ENCODE measurements at places on chromosomes 2 and 18.

- DNase-seq: no peak
These were observed 753.0 kb downstream of the CNTNAP5 start for GRCh38 chr2:124778076-124778475.

DNA sequence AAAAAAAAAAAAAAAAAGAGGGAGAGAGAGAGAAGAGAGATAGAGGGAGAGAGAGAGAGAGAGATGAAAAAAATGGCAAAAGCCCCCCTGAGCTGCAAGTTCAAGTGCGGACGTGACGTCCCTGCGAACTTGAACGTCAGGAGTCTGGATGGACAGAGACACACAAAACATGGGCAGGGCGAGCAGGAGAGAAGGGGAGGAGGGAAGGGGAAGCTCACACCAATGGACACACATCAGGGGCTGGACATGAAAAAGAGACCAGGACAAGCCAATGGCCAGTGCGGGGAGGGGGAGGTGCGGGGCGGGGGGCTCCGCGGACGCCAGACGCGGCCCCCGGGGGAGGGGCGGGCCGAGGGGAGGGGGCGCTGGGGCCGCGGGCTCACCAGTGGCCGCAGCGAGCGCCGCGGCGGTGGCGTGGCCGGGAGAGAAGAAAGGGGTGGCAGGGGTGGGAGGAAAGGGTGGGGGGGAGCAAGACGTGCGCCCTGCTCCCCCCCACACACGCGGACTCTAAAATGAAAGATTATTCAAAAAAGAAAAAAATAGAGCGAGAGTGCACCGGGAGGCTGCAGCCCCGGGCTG is at the start of gene BCL11A:
Gene BCL11A, minus strand, starts transcription at position 160 of the 579 bp plus-strand sequence. CDS start 384 bp downstream, outside the sequence.
- DNase-seq: no peak

- DNase-seq: no peak
These were observed 135.6 kb upstream of the KLHL29 start for GRCh38 chr2:23249348-23249747.

GRCh38 chr2:161552015-161552414 is 72.2 kb upstream of the SLC4A10 start:
- no peak for DNase-seq

DNA sequence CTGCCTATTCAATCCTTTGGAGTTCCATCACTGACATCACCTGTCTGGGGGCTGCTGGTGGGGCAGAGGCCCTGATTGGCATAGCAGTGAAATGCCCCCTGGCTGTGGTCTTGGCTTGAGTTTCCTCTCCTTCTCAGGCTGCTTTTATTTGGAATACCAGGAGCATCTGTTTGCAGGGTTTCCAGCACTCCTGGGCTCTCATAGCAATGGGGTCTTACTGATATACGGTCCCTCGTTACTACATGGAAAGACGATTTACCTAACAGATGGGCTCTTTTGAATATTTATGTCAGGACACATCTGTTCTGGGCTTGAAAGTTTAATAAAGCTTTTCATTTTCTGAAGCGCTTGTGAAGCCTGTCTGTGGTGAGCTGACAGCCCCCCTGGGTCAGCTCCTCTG is 230.3 kb downstream of the SLC4A3 start:
- no peak for DNase-seq

DNA sequence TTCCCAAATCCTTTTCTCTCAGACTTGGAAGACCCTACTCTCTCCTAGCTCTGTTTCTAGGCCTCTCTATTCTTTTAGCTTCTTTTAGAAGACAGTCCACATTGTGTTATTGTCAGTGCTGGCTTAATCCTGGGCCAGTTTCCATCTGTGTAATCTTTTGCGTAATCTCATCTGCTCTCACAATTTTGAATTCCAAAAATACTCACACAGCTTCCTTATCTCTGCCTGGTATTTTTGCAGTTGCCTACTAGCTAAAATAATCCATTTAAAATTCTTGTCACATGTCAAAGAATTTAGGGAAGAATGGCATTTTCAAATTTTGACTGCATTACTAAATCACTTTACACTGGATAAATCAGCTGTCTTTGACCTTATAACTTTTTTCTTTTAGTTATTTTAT is 200.6 kb upstream of the MEX3C start:
- DNase-seq: no peak

DNA sequence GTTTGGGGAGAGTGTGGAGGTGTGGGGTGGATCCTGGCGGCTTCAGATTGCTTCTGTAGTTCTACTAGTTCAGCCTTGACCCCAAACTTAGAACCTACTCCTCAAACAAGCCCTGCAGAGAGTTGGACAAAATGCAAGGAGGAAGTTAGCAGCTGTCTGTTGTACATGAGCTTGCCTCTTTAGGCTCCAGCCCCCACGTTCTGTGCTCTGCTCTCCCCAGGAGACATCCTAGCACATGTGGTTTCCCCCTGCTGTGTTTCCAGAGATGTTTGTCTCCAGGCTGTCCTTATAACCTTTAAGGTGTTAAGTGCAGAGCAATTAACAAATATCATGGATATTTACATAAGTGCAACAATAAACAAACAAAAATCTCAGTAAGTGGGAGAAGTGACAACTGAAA is 111.1 kb downstream of the ACOXL start:
- no peak for DNase-seq

DNA sequence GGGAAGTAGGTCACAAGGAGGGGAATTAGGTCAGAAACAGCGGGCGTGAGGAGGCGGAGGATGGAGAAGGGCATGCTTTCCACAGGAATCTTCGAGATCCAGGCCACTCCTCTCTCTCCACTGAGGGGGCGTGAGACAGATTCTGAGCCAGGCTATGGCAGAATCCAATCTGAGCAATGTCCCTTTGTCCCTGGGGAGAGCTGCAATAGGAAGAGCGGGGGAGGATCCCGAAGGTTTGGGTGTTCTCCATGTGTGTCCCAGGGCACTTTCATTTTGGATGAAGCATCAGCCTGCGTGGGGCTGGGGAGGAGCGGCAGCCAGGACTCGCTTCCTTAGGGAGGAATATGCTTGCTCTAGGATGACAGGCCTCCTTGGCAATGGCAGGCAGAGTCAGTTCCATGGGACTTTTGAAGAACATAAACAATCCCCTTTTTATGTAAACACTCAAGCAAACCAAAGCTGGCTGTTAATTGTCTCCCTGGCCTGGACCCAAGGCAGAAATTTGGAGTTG is 84.0 kb downstream of the LIPG start:
- DNase-seq: no peak

DNA sequence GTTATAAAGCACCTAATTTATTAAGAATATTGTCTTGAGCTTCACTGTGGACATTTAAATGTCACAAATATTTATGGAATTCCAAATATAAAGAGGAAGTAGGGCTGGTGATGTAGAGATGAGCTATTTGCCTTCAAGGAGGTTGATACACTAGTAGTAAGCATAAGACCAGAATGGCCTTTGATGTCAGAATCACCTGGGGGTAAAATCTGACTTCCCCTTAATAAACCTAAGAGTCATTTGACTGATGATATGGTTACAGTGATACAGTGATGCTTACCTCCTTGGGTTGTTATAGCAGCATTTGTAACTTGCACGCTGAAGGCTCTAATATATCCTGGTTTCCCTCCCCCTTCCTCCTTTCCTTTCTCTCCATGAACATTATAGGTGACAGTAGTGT is 143.7 kb downstream of the CERS6 start:
- DNase-seq: no peak

DNA sequence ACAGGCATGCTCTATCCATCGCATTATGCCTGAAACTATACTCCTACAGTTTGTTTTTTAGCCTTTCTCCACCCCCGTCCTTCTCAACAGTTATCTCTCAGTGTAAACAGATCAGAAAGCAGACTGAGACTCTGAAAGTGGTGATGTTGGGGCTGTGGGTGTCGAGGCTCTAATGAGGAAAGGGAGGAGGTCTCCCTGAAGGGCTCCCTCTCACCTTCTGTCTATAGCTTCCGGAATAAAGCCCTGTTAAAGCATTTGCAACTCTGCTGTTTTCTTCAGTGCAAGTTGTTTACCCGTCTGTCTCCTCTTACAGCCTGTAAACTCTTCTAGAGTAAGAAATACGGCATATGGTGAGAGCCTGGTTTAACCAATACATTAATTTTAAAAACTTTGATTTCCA is 136.7 kb upstream of the SYT4 start:
- DNase-seq: no peak

- DNase-seq: no peak
These were observed 49.8 kb upstream of the LGALSL start for GRCh38 chr2:64404002-64404731.

- DNase-seq: no peak
These were observed 45.5 kb downstream of the FMNL2 start for GRCh38 chr2:152380261-152381055.

DNA sequence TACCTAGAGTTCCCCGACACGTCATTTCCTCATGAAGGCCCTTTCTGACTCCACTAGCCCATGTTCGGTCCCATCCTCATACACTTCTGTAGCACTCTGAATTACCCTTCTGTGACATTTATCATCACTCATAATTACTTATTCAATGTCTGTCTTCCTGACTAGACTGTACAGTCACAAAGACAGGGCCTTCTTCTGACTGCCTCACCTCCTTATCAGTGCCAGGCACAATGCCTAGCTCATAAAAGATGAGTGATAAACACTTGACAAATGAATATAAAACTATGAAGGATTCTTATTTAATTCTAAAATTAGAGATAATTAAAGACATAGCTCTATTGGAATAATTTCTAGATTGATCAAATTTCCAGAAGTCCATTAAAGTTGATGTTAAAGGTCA is 1.4 kb upstream of the UBXN4 start:
- no peak for DNase-seq

DNA sequence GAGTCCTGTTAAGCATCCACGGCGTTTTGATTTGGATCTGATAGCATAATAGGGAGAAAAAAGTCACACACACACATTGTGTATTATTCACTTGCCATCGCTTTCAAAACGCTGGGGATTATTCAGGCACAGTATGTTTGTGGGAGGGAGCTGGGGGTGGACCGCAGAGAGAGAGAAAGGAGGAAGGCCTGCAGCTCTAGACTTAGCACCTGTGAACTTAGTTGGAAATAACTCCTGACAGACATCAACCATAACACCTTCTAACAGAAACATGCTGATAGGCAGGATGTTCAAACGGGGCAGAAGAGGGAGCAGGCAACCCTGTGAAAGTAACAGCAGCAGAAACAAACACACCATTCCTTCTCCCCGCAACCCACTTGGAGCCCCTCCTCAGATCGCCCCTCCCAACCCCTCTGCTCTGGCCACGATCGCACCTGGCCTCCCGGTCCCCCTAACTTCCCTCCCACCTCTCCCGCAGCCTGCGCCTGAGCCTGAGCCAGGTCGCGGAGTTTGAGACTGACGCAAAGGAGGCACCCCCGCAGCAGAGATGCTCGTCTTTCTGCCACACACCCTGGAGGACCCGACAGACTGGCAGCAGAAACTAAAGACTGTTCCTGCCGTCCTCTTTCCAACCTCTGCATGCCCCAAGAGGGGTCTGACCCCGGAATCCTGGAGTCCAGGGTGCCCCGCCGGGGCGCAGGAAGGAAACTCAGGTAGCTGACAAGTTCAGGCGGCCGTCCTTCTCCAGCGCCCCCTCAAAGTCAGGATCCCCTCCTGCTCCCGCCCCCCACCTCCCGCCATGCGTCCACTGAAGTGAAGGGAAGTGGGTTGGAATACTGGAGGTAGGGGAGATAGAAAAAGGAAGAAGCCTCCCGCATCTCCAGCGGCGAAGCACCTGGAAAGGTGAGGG is 738 bp downstream of the CHST9 start:
- no peak for DNase-seq

DNA sequence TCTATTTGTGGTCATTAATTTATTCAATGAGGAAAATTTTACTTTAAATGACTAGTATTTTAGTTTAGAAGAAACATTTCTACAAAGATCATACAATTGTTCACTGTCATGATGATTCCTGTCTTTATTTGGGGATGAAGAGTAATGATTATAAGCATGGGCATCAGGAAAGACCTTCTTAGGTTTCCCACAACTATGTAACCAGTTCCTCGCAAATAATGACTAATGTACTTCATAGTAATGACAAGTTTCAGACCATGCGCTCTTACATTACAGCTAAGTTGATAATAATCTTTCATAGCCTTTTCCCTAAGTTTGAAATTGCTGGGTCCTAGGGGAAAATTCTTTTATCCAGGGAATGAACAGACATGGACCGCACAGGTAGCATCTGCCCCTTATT is 90.5 kb downstream of the MYO5B start:
- no peak for DNase-seq

DNA sequence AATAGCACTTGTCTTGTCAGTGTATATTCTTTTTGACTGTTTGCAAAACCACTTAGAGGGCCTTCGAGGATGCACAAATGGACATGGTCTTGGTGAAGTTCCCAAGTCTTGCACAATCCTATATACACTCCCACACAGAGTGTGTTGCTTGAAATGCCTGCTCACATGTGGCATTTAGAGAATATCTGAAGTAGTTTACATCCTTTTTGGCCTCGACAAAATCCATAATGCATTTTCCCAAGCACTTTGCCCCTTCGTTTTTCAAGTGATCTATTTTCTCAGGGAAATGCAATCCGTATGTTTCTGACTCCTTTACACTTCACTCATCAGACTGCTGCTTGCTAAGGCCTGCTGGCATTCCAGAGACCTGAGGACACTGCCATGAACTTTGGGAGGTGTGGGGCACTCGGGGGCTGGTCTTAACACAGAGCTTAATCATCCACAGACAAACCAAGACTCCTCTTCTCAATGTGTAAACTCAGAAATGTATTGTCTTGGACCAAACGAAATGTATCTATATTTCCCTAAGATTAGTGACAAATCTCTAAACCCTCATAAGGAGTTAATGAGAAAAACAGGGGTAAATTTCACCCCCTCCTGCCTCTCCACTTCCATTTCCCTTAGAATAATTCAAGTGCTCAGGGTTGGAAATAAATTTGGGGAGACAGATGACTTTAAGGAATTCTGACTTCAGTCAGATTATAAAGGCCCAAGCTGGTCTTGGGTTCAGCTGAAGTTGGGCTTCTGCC is 219.3 kb upstream of the APCDD1 start:
- no peak for DNase-seq

DNA sequence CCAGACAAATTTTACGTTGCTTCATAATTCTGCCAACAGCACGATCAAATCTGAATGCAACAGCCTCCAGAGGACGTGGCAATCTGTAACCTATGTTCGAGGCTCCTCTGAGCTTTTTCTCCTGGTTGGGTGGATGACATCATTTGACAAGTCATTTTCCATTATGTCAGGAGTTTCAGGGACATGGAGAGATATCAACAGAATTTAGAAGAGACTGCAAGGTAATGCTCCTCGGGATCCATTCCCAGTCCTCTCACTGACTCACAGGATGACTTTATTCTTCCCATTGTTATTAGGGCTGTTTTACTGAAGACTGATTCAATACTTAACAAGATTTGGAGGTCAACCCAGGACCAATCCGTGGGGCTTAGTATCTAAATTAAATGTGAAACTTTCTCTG is 72.5 kb upstream of the RNF152 start:
- no peak for DNase-seq

DNA sequence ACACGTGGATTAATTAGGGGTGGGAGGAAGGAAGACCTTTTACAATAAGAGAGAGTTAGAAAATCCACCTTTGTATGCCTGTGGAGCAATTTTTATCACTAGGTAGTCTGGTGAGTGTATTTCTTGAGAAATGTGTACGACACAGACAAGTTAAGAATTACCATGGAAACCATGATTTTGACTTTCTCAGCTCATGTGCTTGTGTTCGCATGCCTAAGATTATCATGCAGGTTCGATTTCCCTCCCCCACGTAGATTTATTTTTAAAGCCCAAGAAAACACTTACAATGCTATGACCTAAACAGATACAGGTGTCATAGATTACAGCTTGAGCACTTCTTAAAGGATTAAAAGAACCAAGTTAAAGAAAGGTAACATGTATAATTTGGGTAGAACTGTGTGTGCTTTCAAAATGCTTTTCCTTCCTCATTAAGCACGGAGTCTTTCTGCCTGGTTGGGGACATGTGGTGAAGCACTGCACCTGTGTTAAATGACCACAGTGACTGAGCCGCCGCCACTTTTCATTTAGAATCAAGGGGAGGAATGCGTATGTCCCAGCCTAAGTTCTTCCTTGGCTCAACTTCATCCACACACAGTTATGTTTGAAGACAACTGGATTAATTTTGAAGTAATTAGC is 16.6 kb downstream of the SERTAD2 start:
- no peak for DNase-seq

Measured in CD4-positive, alpha-beta T cell treated with Interleukin-17A for 1 hour (primary cell).